ENCODE measurements at places on chromosomes 4 and X.

- no peak for DNase-seq
These were observed 263.2 kb upstream of the ITM2A start for GRCh38 chrX:79630033-79631009.

GRCh38 chr4:84051639-84052038, 447.5 kb downstream of the NKX6-1 start:
- DNase-seq, result no peak

GRCh38 chr4:150126201-150126863, 48.1 kb downstream of the DCLK2 start:
- no peak for DNase-seq

GRCh38 chr4:169345316-169345721, 74.6 kb upstream of the SH3RF1 start:
- DNase-seq, result peak; percentile 92

GRCh38 chr4:2408401-2408958, 10.0 kb downstream of the ZFYVE28 start:
- DNase-seq, result peak; percentile 9

DNA sequence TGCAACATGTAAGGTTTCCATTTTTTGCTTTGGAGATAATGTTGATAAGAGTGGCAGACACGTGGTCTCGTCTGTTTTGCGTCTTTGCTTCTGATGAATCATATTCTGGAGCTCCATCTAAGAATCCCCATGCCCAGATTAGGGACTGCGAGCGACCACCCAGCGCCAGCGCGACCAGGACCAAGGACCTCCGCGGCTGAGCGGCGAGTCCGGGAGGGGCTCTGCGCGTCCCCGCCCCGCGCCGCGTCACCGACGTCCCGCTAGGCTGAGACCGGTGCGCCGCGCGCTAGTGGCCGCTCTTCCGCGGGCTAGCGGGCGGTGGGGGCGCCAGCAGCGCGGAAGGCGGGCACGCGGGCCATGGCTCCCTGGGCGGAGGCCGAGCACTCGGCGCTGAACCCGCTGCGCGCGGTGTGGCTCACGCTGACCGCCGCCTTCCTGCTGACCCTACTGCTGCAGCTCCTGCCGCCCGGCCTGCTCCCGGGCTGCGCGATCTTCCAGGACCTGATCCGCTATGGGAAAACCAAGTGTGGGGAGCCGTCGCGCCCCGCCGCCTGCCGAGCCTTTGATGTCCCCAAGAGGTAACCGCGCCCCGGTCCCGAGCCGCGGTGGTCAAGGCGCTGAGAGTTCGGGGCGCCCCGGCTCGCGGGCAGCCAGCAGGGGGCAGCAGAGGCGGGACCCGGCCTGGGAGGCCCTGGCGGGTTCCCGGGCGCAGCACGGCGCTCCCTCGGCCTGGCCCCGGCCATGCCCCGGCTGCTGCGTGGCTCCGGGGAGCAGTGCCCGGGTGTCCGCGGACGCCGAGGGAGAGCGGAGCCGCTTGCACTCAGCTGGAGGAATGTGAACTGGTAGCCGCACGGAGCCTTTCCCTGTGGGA, at the start of gene SRD5A3:
Gene SRD5A3 (plus strand): TSS at position 263 of the 871 bp plus-strand sequence. CDS start 95 bp downstream, at position 358.
- peak; percentile 76 for DNase-seq

DNA sequence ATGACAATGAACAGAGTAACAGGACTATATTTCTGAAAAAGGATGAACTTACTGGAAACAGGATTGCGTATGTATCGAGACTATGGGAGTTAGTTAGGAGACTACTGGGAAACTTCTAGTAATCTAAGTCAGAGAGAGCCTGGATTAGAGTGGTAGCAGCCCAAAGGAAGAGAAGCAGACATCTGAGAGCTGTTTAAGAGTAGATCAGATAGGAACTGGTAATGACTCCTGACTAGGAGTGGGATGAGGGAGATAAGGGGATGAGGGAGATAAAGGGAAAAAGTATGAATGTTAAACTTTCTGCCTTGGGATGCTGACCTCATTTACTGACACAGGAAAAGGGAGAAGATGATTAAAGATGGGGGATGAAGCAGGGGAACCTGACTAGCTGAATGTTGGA, 116.2 kb downstream of the PDE5A start:
- DNase-seq, result no peak
